NCI-H2029 treated with DMSO at 0.1 percent for 48 hours (cell line): ENCODE measurements at places on chromosomes 6 and 20.

DNA sequence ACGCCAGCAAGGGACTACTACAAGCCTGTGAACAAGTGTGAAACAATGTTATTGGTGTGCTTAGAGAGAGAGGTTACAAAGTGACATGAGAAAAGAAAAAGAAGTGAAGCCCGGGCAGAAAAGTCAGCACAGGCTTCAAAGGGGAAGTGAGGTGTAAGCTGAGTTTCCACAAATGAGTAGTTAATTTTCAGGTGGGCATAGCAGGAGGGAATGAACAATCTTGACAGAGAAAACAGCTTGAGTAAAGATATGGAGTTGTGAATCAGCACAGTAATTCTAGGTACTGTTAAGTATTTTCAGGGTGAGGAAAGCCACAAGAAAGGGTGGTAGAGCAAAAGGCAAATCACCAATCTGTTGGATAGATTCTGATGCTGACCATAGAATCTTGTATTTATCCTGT lies 4.3 kb downstream of the KCNQ5 start:
- DNase-seq: no peak

DNA sequence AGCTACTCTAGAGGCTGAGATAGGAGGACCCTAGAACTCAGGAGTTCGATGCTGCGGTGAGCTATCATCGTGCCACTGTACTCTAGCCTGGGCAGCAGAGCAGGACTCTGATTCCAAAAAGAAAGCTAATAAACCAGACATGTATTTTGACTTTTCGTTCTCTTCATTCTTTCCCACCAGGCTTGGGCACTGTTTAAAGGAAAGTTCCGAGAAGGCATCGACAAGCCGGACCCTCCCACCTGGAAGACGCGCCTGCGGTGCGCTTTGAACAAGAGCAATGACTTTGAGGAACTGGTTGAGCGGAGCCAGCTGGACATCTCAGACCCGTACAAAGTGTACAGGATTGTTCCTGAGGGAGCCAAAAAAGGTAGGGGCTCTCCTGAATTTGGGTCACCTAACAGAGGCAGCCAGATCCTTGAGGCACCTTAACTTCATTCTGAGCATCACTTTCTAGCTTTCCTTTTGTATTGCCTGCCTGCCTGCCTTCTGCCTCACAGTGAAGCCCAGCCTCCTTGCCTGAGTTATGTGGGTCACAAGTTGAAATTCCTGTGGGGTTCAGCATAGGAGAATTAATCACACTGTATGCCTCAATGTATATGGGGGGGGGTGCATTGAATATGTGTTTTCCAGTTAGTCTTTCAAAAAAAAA lies 3.2 kb downstream of the IRF4 start:
- DNase-seq: no peak

GRCh38 chr6:134235937-134236751 lies 81.8 kb downstream of the SGK1 start:
- no peak for DNase-seq

DNA sequence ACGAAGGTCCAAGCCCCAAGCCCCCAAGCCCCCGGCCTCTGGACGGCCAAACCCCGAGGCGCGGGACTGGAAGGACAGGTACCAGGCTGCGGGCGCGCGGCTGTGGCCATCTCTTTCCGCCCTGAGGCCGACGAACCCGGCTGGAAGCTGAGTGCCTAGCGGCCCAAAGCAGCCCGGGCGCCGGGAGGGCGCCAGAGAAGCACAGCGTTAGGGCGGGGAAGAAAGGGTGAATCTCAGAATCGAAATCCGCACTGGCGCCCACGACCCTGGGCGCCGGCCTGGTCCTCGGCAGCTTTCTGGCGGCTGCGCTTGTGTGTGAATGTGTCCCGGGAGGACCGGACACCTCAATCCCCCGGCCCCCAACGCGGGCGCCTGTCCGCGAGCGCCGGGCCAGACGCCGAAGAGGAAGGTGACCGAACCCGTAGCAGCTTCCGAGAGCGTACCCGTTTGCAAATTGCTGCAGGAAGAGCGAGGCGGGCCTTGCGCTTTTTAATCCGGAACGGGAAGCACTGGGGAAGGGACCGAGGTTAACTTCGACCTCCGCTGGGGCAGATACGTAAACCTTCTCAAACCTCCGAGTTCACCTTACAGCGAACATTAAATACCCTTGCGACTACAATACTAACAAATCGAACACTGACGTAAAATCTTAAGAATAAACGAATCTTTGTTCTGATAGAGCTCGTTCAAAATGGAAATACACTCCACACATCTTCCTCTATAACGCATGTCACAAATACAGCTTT lies 2.9 kb downstream of the NRN1 start:
- DNase-seq: peak; percentile 60

GRCh38 chr6:5290097-5290496 lies 28.8 kb downstream of the FARS2 start:
- DNase-seq: no peak

DNA sequence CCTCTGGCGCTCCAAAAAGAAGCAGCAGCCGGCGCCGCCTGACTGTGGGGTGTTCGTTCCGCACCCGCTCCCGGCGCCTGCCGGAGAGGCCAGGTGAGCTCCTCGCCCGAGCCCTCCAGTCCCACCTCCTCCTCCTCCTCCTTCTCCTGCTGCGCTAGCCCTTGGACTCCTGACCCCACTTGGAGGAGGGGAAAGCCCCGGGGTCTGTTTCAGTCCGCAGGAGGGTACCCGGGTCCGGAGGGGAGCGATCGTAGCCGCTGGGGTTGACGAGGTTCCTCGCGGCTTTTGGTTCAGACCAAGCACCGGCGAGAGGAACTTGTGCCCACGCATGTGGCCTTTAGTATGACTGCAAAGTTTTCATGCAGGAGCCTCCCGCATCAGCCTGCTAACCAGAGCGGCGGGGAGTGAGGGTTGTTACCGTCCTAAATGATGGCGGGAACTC lies 493 bp downstream of the CRYBG1 start:
- no peak for DNase-seq

DNA sequence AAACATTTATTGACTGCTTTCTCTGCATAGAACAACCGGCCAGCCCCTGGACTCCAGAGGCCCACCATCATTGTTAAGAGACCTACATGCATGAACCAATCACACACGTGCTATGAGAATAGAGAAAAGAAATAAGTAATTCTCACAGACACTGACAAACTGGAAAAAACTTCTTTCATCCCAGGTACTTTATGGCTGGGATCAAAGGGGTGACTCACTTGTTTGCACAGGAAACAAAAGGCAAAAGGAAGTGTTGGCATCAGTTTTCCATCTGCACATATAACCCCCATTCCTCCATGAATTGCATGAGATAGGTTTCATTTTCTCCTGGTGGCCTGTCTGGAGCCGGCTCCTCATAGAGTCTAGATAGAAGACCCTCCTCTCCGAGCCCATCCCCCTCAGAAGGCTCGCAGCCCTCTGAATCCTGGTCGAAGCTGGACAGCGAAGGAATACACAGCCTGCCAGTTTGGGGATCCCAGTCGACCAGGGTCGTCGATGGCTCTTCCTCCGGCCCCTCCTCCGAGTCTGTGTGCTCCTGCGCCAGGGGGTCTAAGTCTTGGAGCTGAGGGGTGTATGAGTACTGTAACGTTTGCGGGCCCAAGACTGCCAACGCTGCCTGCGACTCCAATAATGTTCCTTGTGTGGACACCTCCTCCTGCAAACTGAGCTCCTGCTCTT lies 43.3 kb downstream of the IL20RA start:
- DNase-seq: peak; percentile 36

GRCh38 chr20:37362231-37362792 lies 16.4 kb downstream of the SRC start:
- DNase-seq: no peak

GRCh38 chr6:148818939-148819575 lies 72.2 kb downstream of the UST start:
- DNase-seq: no peak

- no peak for DNase-seq
Observed at GRCh38 chr6:131061041-131061750, 1.8 kb downstream of the EPB41L2 start.

GRCh38 chr6:96162711-96163120 lies 146.9 kb downstream of the FUT9 start:
- no peak for DNase-seq

- DNase-seq: peak; percentile 20
Observed at GRCh38 chr20:49823152-49823847, 10.7 kb downstream of the SLC9A8 start.

GRCh38 chr20:32024683-32025295 lies 14.6 kb downstream of the CCM2L start:
- no peak for DNase-seq

DNA sequence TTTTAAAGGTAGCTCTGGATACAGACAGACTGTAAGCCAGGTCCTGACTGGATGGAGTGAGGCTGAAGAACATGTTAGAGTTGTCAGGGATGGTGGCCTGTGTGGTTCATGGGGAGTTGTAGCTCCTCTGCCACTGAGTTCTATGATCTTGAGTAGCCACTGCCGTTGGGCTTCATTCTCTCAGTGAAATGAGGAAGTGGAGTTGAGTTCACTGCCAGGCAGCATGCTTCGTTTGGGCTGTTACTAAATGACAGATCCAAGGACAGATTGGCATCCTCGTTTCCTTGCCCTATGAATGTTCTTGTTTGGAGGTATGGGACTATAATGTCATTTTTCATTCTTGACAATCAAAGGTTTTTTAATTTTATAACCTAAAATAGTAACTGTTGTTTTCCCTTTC lies 37.2 kb downstream of the SCAND1 start:
- no peak for DNase-seq

DNA sequence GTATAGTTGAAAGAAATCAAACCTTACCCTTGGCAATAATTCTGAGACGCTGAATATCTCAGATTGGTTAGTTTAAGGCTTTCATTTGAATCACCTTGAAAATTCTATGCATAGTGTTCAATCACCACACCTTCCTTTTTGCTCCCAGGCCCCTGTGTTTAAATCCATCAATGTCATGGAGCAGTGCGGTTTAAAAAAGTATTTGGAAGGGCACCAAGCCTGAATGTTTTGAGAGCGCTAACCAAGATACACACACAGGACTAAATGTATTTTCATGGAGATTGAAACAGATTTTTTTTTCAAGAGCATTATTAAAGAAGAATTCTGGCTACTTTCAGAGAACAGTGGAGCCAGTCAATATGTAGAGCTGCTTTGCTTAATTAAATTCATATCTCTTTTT lies 195.7 kb downstream of the CENPW start:
- no peak for DNase-seq

- no peak for DNase-seq
Observed at GRCh38 chr20:62051144-62051543, 14.5 kb downstream of the TAF4 start.

GRCh38 chr20:21016751-21017150 lies 89.4 kb downstream of the LINC00237 start:
- no peak for DNase-seq

- DNase-seq: peak; percentile 88
Observed at GRCh38 chr6:7542874-7543624, 1.6 kb downstream of the DSP start.

- no peak for DNase-seq
Observed at GRCh38 chr6:10867952-10868351, 13.9 kb downstream of the GCM2 start.

- DNase-seq: no peak
Observed at GRCh38 chr6:111808493-111808892, 64.8 kb downstream of the FYN start.

DNA sequence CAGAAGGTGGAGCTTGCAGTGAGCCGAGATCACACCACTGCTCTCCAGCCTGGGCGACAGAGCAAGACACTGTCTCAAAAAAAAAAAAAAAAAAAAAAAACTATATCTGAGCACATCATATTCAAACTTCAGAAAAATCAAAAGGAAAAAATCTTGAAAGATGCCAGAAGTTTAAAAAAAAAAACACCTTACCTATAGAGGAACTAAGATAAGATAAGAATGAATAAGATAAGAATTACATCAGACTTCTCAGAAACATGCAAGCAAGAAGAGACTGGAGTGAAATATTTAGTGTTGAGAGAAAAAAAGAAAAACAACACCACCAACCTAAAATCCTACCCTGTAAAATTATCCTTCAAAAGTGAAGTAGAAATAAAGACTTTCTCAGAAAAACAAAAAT lies 116.8 kb upstream of the ARID1B start:
- no peak for DNase-seq

DNA sequence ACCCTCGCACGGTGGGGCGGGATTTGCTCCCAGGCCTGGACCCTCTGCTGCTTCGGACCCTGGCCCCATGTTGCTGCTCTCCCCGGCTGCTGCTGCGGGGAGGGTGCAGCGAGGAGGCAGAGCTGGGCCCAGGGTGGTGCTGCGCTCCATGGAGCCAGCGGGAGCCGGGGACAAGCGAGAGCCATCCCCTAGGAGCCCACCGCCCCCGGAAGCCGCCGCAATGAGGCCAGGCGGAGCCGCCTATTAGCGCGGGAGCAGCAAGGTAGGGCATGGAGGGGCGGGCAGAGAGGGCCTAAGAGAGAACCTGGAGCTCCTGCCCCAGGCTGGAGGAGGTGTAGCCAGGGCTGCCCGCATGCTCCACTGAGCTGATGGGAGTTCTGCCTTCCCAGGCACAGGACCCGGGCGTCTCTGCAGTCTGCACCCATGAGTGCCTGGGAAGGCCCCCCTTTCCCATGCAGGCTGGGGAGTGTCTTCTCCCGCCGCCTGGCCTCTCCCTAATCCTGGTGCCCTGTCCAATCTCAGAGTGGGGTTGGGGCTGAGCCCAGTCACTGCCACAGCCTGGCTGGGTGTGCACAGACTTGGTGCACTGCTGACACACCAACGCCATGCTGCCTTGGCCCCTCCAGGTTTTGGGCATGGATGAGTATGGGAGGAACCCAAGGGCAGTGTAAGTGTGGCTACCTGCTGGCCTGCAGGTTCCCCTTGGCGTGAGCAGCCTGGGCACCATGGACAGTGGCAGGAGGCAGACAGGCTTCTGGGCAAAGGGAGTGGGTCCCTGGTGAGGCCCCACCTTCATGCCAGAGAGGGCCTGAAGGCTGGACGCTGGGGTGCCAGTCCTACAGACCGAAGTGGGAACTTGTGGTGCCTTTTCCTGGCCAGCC lies 360.6 kb upstream of the MAP3K7 start:
- DNase-seq: no peak

GRCh38 chr20:33545763-33546162 lies 55.9 kb downstream of the CBFA2T2 start:
- no peak for DNase-seq

DNA sequence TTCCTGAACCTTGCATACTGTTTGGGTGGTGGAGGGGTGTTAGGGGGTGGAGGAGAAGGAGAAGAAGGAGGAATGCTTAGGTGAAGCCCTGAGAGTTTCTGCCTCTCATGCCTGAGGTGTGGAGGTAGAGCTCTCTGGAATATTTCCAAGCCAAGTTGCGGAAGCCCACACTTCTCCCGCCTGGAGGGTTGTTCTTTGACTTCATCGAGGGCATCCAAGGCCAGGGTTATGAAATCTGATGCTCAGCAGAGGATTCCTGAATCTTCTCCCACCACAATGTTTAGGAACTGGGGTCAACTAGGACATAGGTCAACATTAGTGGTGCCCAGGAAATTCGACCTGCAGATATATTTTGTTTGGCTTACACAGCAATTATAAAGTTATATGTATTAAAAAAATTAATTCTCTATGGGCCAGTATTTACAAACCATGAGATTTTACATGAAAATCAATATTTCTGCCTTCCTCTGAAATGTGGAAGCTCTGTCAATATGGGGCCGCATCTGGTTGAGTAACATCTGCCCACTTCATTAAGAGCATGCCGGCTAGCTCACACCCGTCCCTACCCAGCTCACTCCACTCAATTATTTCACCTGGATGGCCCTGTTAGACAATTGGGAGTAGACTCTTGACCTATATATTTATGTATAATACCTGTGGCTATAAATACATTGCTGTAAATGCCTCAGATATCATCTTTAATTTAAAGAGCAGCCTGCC lies 257.1 kb upstream of the ZFP64 start:
- DNase-seq: peak; percentile 6

- no peak for DNase-seq
Observed at GRCh38 chr6:132128424-132128823, 177.3 kb upstream of the CCN2 start.
